ENCODE measurements at places on chromosomes 16 and 17.

DNA sequence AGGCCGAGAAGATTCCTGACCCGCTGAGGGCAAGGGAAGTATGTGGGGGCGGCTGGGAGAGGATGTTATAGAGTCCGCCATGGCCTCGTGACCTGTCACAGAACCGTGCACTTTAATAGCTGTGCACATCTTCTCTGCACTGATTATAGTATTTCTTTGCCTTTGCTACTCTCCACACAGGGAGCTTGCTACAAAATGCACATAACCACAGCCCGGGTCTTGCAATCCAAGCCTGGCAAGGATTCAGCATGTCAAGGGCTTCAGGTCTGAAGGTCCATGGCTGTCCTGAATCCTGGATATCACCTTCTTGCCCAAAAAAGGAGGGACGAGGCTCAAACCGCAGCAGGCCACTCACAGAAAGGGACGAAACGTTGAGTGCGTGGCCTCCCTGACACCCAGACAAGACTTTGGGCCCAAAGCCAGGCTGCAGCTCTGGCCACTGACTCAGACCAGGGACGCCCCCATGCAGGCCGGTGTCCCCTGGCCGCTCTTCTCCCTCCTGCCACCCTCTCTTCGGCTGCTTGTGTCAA is 43.7 kb downstream of the USP22 start:
- no peak for DNase-seq

DNA sequence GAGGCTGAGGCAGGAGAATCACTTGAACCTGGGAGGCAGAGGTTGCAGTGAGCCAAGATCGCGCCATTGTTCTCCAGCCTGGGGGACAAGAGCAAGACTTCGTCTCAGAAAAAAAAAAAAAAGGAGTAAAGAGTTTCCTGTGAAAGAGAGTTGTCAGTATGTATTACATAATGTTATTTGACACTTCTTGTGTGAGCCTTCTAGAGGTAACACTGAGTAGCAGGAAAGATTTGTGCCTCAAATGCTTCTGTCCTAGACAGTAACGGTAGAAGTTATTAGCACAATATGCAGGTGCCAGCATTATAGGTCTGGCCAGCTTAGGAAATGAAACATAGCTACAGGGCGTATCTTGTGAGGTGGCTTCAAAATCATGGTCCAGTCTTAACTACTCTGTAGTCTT is 6.2 kb downstream of the RPS6KB1 start:
- no peak for DNase-seq

- no peak for DNase-seq
Measured at GRCh38 chr17:5861854-5862253, 208.3 kb upstream of the WSCD1 start.

DNA sequence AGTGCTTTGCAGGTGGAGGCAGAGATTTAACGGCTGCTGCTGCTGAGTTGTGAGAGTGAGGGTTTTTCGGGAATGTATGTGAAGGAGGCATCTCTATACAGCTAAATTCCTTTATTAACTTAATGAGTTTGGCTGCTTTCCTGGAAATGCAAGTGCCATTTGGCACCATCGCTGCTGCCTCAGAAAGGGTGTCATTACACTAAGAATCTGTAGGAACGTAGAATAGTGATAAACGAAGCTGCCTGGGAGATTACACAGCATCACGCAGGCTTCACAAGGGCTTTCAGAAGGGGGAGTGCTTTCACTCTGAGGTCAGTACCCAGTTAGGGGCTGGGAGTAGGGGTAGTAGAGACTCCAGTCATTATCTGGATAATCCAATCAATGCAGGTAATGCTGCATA is 14.1 kb upstream of the NLRP1 start:
- no peak for DNase-seq

- DNase-seq, result no peak
Measured at GRCh38 chr17:42518755-42519545, 17.1 kb upstream of the NAGLU start.

GRCh38 chr17:36881323-36881722 is 56.0 kb upstream of the LHX1 start:
- no peak for DNase-seq

DNA sequence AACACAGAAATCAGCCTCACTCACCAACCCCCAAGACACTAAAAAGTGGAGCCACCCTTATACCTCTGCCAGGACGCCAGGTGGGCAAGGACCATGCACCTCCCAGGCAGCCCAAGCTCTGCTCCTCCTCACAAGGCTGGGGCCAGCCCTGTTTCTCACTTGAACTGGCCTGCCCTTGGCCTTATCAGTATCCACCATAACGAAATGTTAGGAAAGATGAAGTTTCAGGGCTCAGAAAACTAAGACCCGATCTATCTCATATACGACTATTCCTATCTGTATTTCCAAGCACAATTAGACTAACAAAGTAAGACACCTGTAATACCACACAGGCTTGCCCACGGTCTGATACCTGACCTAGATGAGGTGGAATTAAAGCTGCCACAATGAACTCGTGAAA is 6.9 kb downstream of the FBXO31 start:
- DNase-seq, result no peak

DNA sequence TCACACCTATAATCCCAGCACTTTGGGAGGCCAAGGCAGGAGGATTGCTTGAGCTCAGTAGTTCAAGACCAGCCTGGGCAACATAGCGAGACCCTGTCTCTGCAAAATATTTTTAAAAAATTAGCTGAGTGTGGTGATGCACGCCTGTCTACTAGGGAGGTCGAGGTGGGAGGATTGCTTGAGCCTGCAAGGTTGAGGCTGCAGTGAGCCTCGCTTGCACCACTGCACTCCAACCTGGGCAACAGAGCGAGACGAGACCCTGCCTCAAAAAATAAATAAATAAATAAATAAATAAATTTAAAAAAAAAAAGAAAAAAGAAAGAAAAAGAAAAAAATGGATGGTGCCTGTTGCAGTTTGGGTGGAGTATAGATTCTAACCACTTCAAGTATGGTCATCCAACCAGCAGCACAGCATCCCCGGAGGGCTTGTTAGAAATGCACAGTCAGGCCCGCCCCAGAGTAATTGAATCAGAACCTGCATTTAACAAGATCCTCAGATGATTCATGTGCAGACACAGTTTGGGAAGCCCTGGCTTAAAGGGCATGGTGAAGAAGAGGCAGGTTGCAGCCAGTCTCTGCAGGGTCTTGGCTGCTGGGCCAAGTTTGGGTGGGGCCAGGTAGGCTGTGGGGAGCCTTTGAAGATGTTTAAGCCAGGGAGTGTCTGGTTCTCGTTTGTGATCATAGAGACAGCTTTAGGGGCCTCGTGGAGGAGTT is 40.8 kb downstream of the MRC2 start:
- DNase-seq, result no peak

DNA sequence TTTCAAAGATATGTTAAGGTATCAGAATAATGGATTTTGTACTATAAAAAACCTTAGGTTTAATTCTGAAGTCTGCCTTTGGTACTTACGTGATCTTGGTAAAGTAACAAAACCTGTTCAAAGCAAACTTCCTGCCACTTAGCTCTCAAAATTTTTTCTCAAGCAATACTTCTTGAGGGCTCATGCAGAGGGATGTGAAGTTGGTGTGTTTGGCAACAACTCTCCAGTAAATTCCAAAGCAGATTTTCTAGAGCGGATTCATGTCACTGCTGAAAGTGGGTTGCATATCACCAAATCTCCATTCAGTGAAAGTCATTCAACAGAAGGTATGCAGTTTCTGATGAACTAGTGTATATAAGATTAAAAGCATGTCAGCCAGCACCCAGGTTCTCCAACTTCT is 856.7 kb downstream of the CDH8 start:
- DNase-seq, result no peak

DNA sequence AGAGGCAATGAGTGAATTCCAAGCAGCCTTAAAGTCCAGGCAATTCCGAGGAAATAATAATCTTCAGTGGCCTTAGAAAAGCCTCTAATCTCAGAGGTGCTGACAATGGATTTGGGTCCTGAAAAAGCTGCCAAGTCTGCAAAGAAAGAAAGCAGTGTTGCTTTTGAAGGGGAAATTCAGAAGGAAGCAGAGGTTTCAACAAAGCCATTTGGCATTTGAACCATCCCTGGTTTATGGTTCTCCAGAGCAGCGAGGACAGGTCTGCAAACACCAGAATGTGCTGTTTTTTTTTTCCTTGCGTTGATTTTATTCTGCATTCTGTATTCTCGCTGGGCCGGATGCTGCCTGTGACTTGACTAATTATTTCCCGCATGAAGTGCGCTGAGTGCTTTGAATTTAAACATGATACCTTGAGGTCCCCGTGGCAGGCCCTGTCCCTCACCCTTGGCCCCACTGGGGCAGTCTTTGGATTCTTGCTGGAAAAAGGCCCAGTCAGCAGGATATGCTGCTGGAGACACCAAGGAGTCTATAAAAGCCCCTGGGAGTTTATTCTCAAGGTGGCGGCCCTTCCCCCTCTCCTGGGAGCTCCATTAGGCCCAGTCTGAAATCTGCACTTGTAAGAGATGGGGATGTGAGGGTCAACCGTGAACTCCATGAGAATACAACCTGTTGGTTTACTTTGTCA is 338.3 kb downstream of the HAPSTR1 start:
- no peak for DNase-seq

GRCh38 chr16:12460064-12460392 is 343.7 kb downstream of the CPPED1 start:
- no peak for DNase-seq

GRCh38 chr17:4118015-4118743 is 24.7 kb downstream of the ZZEF1 start:
- no peak for DNase-seq

DNA sequence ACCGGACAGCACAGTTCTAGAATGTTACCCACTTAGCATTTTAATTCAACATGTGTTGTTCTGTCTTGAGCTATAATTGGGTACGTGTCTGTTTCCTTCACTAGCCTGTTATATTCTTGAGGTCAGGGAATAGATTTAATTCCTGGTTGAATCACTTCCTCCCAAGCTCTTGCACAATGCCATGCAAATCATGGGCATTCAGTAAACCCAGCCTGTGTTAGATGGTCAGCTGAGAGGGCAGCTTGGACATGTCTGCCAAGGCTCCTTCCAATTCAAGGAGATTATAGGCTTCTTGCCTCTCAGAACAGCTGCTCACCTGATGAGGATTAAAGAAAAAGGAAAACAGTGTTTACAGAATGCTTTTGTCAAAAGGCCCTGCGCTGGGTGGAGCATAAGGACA is 12.6 kb downstream of the C1QTNF1 start:
- DNase-seq, result no peak

DNA sequence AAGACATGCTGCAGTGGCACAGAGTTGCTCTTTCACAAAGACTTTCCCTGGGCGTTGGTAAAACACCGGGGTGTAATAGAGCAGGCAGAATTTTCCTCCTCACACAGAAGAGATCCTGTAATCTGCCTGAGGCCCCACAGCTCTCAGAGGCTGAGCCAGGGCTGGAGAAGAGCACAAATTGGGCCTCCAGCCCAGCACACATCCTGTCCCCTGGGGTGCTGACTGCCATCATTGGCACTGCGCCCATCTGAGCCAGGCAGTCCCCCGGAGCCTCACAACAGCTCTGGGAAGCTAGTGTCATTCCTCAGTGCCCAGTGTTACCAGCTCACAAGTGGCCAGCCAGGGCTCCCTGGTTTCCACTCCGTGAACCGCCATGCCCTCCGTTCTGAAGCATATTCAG is 119.4 kb downstream of the SOCS1 start:
- no peak for DNase-seq

- DNase-seq, result no peak
Measured at GRCh38 chr16:1320658-1321240, 11.3 kb downstream of the UBE2I start.

DNA sequence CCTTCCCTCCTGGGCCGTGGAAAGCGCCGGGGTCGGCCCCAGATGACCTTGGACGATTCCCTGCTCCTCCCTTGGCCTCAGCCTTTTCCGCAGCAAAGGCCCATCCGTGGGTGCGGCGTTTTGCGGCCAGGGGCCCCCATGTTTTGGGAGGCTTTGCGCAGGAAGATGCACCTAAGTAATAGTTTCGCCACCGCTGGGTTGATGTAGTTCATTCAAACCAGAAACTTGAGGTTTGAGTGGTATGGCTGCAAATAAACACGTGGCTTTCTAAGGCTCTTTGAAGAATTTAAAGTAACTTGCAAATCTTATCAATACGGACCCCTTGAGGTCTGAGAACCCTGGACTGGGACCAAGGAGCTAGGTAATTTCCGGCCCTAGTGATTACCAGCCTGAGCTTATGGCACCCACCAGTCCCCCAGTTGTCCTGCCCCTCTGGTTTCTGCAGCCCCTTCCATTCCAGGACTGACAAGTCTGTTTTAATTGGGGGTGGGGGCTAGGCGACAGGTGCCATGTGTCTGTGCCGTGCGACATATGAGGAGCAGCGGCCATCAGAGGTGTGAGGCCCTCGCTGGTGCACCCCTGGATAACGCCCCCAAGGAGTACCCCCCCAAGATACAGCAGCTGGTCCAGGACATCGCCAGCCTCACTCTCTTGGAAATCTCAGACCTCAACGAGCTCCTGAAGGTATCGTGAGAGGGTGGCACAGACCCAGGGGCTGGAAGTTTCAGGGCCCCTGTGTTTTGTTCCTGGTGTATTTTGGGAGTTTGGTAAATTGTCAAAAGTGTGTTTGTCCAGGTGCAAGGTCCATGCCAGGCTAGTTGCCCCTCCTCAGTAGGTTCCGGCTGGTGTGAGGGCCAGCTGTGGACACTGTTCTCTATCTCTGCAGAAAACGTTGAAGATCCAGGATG is 834 bp downstream of the MRPL12 start:
- no peak for DNase-seq

DNA sequence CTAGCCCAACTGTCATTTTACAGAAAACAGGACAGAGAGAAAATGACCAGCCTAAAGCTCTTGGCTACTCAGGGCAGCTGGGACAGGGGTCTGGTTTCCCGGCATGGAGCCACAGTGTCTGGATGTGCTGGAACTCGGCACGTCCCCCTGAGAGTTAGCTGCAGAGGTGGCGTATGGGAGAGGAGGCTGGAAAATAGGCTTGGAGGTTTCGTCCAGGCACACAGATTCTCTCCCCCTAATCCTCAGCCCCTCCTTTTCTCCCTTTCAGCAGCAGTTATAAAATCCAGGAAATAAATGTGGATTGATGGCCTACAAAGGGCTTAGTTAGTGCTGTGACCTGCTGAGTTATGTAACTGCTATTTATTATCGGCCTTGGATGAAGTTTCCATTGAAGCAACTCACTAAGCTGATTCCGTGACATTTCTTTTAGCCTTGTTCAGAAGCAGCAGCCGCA is 89.5 kb upstream of the TOB1 start:
- DNase-seq, result no peak

DNA sequence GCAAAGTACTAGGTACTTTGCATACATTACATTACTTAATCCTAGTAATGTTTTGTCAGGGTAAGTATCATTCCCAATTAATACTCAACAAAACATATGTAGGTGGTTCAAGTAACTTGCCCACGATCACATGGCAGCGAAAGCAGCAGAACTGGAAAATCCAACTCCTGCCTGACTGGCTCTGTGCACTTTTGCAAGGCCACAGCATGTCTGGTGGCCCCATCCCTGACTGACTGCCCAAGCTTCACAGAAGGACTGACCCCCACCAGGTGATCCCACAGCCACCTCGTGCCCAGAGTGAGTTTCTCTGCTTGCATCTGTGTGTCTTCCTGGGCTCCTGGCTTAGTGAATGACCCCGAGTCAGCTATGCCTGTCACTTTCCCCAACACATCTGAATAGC is 11.4 kb downstream of the CNP start:
- no peak for DNase-seq
